ENCODE measurements at places on chromosomes 1 and 21.
A peak's percentile ranks its signal among the peaks of the same experiment; 100 is the strongest.

GRCh38 chr1:179228783-179229213 is 679 bp downstream of the ABL2 start:
- DNase-seq = no peak
- peak overlapping the region; percentile 99 for H3K4me3 ChIP-seq
- H3K27me3 ChIP-seq = no peaks in the 10 kb centered on the region

DNA sequence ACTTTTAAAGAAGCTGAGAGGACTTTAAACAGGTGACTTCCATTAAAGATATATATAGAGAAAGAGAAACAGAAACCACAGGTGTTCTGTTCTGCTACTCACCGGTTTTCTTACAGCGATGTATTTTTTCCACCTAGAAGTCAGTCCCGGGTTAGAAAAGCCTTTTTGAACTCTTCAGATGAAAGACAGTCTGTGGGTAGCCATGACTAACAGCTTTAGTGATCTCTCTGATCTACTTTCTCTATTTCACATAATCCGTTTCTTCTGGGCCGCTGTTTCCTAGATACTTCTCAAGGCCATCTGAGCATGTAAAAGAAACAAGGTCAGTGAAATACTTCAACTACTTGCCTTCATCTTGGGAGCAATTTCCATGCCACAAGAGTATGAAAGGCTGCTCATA is 25.1 kb downstream of the WDR64 start:
- no peaks in the 10 kb centered on the region for H3K36me3 ChIP-seq
- no peaks in the 10 kb centered on the region for H3K4me1 ChIP-seq
- H3K4me3 ChIP-seq = no peak overlapping the region

DNA sequence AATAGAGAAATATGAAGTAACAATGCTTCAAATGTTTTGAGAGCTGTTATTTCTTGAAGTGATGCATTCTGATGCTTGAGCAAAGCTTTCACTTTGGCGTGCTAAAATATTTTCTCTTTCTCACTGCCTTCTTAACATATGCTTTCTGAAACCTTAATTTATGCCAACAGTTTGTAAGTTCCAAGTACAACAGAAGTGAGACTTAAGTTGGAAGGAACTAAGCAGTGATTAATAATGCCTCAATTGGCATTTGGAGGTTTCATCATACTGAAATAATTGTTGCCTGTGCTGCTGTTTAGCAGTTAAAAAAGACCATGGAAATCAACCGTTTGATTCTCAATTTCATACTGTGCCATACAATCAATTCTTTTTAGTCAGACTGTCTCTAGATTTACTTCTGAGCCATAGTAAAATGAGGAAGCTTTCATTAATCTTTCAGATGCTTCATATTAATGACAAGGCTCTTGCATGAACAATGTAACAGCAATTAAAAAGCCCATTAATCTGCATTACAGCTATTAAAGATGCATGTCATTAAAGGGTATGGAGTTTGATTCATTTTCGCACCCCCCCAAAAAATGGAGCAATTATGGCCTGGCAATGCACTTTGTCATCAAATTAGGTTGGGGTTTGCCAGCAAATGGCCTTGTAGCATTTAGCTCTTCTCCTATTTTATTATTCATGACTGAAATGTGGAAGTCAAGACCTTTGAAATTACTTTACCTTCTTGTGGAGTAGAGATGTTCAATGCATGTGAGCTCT is 375.3 kb downstream of the USH2A start:
- no peak for DNase-seq
- H3K27me3 ChIP-seq = no peaks in the 10 kb centered on the region
- H3K27ac ChIP-seq = no peak overlapping the region
- H3K4me1 ChIP-seq = no peaks in the 10 kb centered on the region

DNA sequence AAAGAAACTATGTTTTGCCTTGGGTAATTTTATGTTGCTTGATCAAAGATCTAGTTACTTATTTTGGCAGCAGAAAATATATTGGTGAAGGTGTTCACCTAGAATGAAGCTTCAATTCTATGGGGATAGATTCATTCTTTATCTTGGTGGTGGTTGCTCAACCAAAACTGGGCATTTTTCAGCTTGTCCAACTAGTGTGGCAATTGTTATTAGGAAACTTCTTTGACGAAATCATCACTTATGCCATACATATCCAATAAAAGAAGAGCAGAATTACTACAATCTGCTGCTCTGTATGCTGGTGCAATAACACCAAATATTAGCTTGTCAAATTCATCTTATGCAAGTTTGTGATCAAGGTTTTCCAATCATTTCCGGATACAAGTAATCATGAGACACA is 26.8 kb upstream of the TMPRSS15 start:
- no peak for DNase-seq
- H3K4me1 ChIP-seq = no peaks in the 10 kb centered on the region
- no peaks in the 10 kb centered on the region for H3K36me3 ChIP-seq
- H3K27me3 ChIP-seq = no peaks in the 10 kb centered on the region

- no peaks in the 10 kb centered on the region for H3K4me1 ChIP-seq
- no peak for DNase-seq
- H3K27ac ChIP-seq = no peak overlapping the region
- H3K4me3 ChIP-seq = no peak overlapping the region
- no peaks in the 10 kb centered on the region for H3K36me3 ChIP-seq
Measured at GRCh38 chr21:32918478-32919120, 107.1 kb upstream of the OLIG2 start.

DNA sequence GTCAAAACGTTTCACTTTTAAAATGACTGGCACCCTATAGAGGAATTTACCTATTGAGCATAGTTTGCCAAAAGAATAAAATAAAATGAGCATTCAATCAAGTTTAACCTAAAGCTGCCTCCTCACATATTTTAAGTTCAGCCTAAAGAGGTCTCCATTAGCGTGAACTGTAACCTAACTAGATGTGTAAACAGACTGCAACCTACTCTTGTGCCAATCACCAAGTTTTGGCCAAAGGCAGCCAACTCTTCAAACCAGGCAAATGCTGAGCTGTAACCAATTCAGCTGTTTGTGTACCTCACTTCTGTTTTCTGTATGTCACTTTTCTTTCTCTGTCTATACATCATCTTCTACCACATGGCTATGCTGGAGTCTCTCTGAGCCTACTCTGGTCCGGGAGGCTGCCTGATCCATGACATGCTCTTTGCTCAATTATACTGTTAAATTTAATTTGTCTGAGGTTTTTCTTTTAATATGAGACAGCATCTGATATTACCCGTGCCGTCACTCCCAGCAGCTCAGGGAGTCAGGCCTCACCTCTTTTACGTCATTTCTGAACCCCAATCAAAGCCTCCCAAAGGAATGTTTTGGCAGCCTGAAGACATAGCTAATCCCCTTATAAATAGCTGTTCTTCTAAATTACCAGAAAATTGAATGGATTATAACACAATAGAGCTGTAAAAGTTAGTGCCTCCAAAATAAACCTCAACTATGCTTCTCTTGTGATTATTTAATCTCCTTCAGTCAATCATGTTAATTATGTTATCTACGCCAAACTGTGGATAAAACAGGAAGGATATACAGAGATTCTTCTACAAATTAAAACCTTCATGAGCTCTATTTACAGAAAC is 81.0 kb upstream of the NR5A2 start:
- H3K36me3 ChIP-seq = no peaks in the 10 kb centered on the region
- H3K4me1 ChIP-seq = no peaks in the 10 kb centered on the region
- DNase-seq = no peak
- no peaks in the 10 kb centered on the region for H3K27me3 ChIP-seq
- H3K27ac ChIP-seq = no peak overlapping the region

DNA sequence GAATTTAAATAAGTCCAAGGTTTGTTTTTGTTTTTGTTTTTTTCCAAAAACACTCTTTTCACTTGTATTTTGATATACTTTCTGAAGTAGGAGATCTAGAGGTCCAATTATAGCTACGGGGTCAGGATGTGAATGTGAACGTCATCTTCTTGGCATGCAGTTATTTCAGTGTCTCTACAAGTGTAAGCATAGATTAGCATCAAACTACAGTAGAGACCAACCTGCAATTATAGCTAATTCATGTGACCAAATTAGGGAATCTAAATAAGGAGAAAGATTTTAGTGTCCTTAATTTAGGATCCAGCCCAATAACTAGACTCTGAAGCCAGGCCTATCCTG is 107.3 kb upstream of the PALMD start:
- H3K4me3 ChIP-seq = no peak overlapping the region
- no peaks in the 10 kb centered on the region for H3K36me3 ChIP-seq
- peaks cover 6% of the 10 kb centered on the region for H3K4me1 ChIP-seq
- DNase-seq = no peak
- H3K27me3 ChIP-seq = no peaks in the 10 kb centered on the region

- no peaks in the 10 kb centered on the region for H3K27me3 ChIP-seq
- no peak for DNase-seq
- H3K36me3 ChIP-seq = peaks cover 71% of the 10 kb centered on the region
- peaks cover 9% of the 10 kb centered on the region for H3K4me1 ChIP-seq
- no peak overlapping the region for H3K27ac ChIP-seq
Measured at GRCh38 chr1:32329931-32330466, 6.0 kb downstream of the MARCKSL1 start.

Data from vagina (tissue), 2 donors.